ENCODE measurements at places on chromosomes 11 and 22.

- peak; percentile 85 for DNase-seq
Observed at GRCh38 chr11:2991452-2992233, 486 bp downstream of the NAP1L4 start.

DNA sequence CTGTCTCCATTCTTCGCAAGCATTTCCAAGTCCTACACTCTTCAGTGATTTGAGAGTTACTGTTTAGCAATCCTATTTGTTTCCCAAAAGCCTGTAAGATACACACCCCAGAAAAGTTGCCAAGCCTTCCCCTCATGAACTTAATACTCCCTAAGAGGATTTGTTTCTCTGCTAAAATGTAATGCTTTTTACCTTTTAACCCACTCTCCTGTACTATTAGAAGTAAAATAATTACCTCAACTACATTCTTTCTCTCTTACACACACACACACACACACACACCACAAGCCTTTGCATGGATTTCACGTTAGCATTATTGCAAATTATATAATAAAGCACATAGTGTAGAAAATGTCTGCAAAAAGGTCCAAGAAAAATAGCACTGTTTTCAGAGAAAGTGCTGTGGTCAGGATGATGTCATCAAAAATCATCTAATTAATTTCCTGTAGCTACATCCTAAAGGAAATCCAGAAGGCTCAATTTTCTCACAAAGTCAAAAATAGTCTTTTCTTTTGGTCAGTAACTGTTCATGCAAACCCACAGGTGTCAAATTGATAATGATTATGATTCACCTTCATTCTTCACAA lies 364.1 kb upstream of the PITPNB start:
- no peak for DNase-seq

DNA sequence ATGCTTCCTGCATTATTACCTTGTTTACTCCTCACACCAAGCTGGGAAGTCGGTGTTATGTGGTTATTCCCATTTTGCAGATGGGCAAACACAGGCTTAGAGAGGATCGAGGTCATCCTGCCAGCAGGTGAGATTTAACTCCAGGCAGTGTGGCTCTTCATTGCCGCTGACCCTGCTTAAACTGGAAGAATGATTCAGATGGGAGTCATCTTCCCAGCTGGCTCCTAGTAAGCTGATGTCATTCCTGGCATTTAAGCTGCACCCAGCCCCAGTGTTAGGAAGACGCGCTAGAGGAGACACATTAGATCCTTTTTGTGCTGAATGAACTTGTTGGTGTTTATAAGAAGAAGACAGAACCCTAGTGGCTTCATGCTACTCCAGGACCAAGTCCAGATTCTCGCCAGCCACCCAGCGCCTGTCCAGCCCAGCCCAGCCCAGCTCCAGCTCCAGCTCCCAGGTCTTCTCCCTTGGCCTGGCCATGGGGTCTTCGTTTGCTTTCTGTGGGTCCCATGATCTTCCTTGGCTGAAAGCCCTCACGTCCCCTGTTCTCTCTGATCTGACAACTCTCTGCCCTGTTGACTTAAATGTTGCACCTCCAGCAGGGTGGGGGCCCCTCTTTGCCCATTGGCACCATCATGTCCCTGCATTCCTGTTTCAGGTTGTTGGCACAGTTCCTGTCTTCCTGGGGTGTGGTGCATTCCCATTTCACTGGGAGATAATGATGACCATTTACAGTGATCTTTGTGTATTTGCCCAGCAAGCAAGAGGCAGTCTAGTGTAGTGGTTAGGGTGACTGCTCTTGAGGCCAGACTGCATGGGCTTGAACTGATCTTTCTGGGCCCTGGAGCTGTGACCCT lies 13.6 kb downstream of the PARVB start:
- DNase-seq = peak; percentile 58

GRCh38 chr11:74778581-74778980 lies 29.9 kb downstream of the RNF169 start:
- no peak for DNase-seq

GRCh38 chr22:37843741-37844089 lies 419 bp downstream of the ANKRD54 start:
- peak; percentile 75 for DNase-seq

- no peak for DNase-seq
Observed at GRCh38 chr22:49179886-49180682, 647.6 kb downstream of the BRD1 start.

GRCh38 chr22:36425977-36426523 lies 38.3 kb upstream of the MYH9 start:
- peak; percentile 47 for DNase-seq

- DNase-seq = peak; percentile 31
Observed at GRCh38 chr11:63918507-63919191, 1.7 kb upstream of the RCOR2 start.

DNA sequence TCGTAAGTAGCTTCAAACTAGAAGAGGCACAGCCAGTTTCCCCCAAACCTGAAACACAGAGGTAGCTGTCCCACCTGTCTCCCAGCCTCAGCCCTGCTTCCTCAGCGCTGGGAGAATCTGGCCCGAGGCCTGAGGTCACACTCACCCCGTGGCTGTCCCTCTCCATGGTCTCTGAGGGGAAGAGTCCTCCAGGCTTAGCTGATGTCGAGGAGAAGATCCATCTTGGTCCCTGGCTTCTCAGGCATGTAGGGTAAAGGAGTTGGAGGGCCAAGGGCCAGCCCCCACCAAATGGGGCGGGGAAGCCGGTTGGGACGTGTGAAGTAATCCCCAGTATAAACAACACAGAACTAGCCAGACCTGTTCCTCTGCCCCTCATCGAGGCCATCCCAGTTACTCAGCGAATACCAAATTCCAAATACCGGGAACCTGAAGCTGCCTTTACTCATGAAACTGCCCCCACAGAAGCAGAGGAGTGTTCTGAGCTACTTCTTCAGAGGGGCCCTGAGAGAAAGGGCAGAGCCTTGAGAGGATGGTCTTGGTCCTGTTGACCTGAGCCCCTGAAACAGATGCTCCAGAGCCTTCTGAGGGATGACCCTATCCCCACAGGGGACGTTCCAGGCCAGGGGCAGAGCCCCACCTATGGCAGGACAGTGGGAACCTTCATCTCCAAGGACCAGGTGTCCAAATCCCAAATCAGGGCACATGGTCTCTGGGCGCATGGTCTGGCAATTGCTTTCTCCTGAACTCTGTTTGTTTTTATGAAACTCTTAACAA lies at the start of gene TMPRSS13:
Gene TMPRSS13 (minus strand): TSS at position 261 of the 774 bp plus-strand sequence. CDS start 95 bp downstream, at position 166.
- DNase-seq = peak; percentile 42

DNA sequence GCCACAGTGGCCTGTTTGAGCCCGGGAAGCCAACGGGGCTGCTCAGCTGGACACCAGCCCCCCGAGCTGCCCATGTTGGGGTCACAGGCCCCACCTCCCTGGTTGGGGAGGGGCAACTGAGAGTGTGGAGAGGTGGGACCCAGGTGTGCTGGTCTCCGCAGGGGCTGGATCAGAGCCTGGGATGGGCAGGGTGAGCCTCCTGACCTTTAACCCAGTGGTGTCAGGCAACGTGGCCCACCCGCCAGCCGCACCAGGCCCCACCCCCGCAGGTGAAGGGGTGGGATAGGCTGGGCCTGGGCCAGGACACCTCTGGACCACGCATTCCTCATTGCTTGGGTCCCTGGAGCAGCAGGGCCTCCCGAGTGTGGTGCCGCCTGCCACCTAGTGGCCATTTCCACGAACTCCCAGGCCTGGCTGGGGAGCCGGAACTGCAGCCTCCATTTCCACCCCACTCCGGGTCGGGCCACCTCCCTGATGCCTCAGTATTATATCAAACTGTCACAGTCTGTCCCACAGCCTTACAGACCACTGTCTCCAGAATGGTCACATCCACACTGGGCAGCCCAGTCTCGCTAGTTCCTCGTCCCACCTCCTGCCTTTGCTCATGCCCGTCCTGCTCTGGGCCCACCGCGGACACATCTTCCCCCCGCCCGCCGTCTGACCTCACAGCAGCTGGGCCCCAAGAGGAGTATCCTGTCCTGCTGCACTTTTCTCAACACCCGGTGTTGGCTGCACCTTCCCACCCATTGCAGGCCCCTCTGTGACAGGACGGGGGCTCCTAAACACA lies 13.3 kb upstream of the PPP6R3 start:
- DNase-seq = peak; percentile 89

GRCh38 chr22:20060700-20061480 lies 19.2 kb upstream of the DGCR8 start:
- DNase-seq = no peak

DNA sequence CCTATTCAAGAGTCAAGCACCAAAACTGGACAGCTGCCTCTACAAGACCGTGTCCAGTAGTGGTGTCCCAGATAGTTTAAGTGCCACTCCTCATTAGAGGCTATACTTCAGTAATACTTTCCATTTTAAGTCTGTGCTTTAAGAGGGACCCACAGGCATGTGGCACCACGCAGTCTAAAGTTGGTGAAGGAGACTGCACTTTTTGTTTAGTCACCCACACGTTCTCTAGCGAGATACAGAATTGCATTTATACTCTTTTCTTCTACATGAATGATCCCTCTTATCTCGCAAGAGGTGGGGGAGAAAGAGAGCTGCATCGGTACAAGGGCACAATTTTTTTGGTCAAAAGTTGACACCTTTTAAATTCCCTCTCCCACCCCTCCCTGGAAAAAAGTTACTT lies 41.5 kb downstream of the DDX6 start:
- DNase-seq = no peak

DNA sequence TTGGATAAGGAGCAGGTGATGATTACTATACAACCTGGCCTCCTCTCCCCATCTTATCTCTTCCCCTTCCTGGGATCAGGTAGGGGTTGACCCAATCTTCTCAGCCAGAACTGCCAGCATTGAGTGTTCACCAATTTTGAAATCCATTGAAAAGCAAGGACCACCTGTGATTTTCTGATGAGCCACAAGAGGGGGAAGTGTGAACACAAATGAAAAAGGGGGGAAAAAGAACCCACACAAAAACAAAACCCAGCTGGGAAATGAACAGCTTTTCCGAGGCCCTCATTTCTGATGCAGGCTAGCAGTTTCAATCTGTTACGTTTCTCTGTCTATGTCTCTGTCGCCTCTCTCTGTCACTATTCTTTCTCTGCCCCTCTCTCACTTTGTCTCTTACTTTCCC lies 161.9 kb downstream of the INSC start:
- DNase-seq = peak; percentile 24

- no peak for DNase-seq
Observed at GRCh38 chr11:16408619-16409018, 52.3 kb upstream of the SOX6 start.

GRCh38 chr22:31943206-31943977 lies 943 bp upstream of the YWHAH start:
- DNase-seq = no peak

DNA sequence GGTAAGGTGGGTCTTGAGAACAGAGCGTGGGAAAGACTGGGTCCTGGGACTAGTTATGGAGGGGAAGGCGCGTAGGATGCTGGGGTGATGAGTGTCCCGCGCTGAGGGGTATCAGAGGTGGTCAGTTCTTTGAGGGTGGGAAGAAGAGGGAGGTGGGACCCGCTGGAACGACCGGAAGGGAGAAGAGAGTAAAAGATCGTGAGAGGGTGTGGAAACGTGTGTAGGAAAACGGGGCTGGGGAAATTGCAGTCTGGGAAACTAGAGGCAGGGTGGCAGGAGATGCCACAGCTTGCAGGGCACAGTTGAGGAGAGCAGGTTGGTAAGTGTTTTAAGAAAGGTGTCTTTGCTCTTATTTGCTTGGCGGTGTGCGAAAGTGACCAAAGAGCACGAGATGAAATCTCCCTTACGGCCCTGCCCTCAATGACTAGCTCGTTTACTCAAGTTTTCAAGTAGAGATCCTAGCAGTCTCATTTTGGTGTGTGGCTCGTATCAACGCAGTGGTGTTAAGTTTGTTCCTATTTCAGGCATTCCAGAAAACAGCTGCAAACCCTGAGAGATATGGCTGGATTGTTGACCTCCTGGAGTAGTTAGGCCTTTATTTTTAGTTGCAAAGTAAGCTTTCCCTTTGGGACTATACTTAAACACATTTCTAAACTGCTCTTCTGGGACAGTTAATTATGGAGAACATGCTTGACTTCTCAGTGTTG lies 615 bp downstream of the STT3A start:
- DNase-seq = peak; percentile 57

GRCh38 chr11:42625757-42626665 lies 685.8 kb upstream of the API5 start:
- DNase-seq = peak; percentile 19

DNA sequence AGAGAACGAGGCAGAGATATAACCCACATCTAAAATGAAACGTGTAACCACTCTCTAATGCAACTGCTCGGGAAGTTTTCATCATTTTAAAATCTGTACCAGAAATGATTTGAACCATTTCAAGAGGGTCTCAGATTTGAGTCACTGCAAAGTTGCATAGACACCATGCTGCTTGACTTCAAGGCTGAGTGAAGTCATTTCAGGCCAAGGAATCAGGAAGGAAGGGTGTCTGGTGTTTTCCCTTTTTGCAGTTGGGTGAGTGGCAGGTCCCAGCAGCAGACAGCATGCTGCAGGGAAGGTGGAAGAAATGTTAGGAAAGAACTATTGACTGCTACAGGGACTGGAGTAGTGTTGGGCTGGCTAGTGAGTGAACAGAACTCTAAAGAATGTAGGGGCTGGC lies 16.5 kb downstream of the TANGO2 start:
- no peak for DNase-seq

GRCh38 chr11:21514316-21514715 lies 678.6 kb upstream of the ANO5 start:
- DNase-seq = peak; percentile 30

DNA sequence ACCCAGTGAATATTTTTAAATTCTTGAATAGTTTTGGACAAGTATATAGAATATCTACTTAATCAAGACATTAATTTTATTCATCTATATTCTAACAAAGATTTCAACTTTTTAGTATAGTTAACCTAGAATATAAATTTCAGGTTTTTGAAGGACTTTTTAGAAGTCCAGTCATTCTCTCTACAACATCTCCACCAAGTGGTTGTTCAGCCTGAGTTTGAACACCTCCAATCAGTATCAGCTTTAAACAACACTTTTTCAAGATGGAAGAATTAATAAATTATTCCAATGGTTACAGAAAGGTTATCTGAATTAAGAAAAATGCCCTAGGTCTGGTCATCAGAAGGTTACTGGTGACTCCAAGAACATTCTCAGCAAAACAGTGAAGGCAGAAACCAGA lies 31.8 kb downstream of the EIF3M start:
- no peak for DNase-seq

GRCh38 chr11:17328871-17329494 lies 22.6 kb upstream of the NCR3LG1 start:
- DNase-seq = no peak

- DNase-seq = no peak
Observed at GRCh38 chr11:42593441-42593840, 718.4 kb upstream of the API5 start.

DNA sequence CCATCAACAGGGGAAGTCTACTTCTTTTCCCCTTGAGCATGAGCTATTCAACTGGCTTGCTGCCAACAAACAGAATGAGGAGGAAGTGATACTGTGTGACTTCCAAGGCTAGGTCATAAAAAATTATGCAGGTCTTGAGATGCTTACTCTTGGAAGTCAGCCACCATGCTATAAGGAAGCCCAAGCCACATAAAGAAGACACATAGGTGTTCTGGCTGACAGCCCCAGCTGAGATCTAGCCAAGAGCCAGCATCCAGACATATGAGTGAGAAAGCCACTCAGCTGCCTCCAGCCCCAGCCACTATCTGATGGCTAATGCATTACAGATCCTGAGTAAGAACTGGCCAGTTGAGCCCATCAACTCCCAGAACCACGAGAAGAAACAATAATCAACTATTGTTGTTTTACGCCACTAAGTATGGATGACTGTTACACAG lies 31.0 kb upstream of the PPP2R1B start:
- DNase-seq = peak; percentile 47

- no peak for DNase-seq
Observed at GRCh38 chr11:2762451-2762850, 62.7 kb upstream of the KCNQ1OT1 start.
